ENCODE measurements at places on chromosomes 11 and 22.
A peak's percentile ranks its signal among the peaks of the same experiment; 100 is the strongest.

- DNase-seq: no peak
Measured at GRCh38 chr11:22582151-22582410, 43.5 kb downstream of the FANCF start.

DNA sequence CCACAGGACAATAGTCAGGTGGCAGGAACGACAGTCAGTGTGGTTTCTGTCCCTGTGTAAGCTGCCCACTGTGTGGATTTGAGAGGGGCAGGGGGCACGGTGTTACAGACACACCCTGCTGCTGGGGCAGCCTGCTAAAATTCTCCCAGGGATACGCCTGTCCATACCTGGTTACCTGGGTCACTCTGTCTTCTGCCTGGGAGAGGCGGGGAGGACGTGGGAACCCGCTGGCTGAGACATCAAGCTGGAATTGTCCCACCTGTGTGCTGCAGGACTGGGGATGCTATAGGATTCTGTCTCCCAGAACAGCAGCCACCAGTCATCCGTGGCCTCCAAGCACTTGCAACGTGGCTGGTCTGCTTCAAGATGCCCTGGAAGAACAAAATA lies 63.8 kb upstream of the LINC01488 start:
- no peak for DNase-seq

DNA sequence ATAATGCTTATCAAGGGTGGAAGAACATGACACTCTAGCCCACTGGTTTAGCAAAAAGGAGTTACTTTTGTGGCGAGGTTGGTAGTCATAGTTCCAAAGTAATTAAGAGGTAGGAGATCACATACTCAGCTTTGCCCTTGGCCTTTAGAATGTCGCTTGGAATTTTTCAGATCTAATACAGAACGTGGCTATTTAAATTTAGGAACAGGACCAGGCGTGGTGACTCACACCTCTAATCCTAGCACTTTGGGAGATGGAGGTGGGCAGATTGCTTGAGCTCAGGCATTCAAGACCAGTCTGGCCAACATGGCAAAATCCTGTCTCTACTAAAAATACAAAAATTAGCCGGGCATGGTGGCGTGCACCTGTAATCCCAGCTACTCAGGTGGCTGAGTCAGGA lies 26.1 kb upstream of the ZNRF3 start:
- DNase-seq: no peak

DNA sequence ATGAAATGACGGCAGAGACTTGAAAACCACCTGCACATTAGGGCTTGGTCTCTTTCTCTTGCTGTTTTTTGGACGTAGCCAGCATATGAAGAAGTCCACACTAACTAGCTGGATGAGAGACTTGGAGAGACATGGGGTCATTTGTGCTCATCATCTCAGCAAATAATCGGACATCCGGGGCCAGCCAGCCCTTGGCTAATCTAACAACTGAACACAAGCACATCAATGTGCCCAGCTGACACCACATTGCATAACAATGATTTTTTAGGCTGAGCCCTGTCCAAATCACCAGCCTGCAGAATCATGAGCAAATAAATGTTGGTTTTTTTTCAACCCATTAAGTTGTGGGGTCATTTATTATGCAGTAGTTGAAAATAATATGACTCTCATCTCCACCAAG lies 460.3 kb upstream of the LARGE1 start:
- no peak for DNase-seq

DNA sequence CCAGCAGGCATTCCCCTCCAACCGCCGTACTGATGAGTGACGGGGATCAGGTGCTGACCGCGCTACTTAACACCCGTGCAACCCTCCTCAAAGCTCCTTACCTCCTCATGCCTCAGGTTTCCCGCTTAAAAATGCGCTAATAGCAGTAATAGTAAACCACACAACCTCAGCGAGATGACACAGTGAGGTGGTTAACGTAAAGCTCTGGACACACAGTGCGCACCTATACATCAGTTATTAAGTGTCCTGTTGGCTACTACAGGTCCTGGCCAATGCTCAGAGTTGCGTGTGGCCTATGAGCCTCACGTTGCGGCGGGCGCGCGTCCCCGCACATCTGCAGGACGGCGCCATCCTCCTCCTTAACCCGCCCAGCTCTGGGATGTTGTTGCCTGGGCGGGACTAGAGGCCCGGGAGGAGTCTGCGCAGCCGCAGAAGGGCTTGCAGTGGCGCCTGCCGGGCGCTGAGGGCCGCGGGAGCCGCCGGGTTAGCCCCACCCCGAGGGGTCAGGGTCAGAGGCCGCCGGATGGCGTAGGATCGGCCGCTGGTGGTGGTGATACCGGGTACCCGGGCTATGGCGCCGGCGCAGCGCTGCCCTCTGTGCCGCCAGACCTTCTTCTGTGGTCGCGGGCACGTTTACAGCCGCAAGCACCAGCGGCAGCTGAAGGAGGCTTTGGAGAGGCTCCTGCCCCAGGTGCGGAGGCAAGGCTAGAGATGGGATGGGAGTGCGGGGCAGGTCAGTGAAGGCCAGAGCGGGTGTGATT lies at the start of gene CENATAC:
CENATAC (plus strand) TSS at position 512 of the 761 bp plus-strand sequence; CDS start at position 572, 60 bp downstream.
- peak; percentile 91 for DNase-seq

- no peak for DNase-seq
Measured at GRCh38 chr11:18844753-18845367, 53.3 kb upstream of the PTPN5 start.

DNA sequence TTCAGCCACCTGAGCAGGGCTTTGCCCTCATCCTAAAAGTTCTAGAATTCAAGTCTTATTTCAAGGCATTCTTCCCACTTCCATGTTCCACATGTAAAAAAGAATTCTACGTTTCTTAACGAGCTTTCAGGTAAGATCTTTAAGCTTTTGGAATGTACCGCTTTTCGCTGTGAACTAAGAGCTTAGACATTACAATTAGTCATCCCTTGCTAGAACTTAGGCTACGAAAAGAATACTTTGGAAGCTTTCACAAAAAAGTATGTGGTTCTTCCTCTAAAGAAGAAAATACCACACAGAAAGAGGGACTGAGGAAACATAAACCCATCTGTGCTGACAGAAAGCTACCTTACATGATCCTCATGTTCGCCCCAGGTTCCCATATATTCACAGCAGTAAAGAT lies 1.9 kb downstream of the NUMA1 start:
- no peak for DNase-seq

DNA sequence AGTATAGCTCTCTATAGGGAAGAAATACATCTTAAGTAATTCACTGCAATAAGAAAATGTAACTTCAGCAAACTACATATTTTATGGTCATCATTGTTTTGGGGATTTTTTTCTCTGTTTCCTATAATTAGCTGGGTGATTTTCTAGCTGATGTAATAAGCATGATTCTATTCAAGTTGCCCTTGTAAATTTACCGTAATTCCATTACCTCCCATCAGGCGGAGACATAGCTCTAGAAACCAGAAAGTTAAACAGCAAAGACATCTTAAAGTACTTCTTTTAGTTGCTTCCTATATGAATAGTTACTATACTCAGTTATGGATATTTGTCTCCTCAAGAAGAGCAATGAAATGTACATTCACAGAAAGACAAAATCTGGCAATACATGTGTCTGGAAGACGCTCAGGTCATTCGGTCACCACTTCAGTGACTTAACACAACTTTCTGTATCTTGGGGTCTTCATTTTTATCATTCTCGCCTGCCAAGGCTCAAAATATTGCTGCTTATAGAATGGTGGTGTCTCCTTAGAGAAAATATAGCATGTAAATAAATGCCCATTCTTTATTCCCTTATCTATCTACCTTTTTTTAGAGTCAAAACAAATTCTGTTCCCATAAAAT lies 239.9 kb upstream of the ZC3H12C start:
- DNase-seq: no peak

GRCh38 chr11:10654811-10655150 lies 38.8 kb downstream of the IRAG1 start:
- DNase-seq: no peak

DNA sequence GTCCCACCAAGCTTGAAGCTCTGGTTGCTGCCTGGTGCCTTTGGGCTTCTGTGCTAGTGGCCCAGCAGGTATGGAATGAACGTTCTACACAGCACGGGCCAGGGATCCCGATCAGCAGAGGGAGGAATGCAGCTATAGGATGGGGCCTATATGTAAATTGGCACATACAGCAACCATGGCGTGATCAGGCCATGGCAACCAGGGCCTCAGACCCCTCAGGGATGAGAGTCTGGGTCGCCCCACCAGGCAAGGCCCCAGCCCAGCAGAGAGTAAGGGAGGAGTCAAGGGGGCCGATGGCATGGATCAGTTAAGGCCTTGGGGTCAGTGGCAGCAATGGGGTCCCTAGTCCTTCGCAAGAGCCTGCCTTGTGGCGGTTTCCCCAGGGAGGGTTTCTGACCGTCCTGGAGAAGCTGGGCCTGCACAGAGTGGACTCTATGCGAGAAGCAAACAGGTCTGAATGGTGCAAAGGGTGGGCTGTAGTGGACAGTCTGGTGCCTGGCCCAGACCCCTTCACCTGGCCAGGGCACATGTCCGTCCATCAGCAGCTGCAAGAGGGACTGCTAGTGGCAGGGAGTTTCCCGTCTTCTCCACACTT lies 98.6 kb downstream of the RPS6KA4 start:
- no peak for DNase-seq

GRCh38 chr11:112784323-112785073 lies 176.7 kb upstream of the NCAM1 start:
- no peak for DNase-seq

DNA sequence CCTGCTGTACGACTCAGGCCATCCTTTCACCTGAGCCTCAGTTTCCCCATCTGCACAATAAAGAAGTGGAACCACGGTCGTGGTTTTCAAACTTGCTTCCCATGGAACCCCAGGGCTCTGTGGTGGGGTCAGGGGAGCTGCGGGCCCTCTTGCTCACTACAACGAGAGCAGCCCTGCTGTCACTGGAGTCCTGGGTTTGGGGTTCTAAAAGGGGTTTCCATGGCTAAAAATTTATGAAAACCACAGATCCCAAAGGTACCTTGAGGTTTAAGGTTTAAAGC lies 45.4 kb upstream of the CARS1 start:
- no peak for DNase-seq

DNA sequence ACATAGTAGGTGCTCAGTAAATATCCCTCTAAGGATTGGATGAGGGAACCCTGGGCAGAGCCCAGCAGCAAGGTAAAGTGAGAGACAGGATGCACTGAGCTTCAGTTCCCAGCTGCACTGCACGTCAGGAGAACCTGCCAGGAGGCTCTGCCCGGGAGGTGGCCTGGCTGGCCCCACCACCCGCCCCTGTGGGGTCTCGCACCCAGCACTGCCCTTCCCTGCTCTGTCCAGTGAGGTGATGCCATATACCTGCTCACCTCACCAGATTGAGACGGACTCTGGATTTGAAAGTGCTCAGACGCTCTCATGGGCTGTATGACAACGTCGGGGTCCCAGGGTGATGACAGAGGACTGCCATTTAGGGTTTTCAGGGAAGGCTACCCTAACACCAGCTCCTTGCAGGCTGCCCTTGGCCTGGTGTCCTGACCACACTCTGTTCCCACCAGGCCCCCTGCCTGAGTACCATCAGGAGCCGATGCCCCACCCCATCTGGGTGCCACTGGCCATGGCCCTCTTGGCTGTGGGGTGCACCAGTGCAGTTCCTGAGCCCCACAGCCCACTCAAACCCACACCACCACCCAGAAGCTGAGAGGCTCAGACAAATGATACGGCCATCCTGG lies 61.7 kb upstream of the FGF3 start:
- DNase-seq: no peak

- DNase-seq: no peak
Measured at GRCh38 chr11:11988099-11988651, 20.3 kb downstream of the DKK3 start.

DNA sequence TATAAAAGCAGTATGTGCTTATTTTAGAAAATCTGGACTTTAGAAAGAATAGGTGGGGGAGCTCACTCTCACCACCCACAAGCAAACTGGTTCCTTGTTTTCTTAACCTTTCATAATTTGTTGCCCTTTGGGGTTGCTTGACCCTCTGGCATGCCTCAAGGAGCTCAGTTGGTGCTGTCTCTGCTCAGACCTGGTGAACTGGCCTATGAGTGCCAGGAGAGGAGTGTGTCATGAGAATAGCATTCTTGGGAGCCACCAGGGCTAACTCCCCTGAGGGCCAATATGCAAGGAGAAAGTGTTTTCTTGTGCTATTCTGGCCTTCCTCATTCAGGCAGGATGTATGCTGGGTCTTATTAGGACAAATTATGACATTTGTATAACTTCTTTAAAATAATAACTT lies 21.0 kb upstream of the AMOTL1 start:
- DNase-seq: no peak

GRCh38 chr11:82675838-82676237 lies 57.8 kb downstream of the FAM181B start:
- DNase-seq: no peak

- no peak for DNase-seq
Measured at GRCh38 chr11:109586789-109587188, 164.8 kb downstream of the C11orf87 start.

DNA sequence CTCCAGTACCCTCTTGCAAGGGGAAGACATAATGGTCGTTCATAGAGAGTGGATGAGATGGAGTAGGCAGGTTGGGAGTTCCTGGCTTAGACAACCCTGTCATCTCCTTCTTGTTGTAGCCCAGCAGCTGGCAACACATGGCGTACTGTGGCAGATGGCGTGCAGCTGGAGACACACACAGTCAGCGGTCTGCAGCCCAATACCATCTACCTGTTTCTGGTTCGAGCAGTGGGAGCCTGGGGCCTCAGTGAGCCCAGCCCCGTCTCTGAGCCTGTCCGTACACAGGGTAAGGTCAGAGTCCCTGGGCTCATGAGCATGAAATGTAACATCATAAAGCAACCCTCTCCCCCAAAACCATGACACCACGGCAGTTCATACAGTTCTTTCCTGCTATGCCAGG lies 8.7 kb downstream of the ROBO3 start:
- no peak for DNase-seq

- no peak for DNase-seq
Measured at GRCh38 chr22:50074551-50075530, 10.4 kb downstream of the MLC1 start.

DNA sequence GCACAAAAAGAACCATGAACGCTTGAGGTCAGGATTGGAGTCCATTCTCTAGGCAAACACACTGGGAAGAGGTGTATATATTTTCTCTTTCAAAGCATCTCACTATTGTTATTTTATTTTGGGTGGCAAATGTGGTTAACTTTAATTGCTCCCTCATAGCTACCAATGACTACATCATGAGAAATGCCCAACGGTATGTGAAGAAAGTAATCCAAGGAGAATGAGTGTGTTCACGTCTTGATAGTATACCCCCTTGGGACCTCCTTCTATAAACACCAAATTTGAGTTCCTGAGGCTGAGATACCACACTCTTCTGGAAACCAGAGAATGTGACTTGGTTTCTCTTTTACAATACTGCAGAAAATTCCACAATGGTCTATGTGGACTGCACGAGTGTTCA lies 15.8 kb downstream of the OR8D1 start:
- DNase-seq: no peak

- no peak for DNase-seq
Measured at GRCh38 chr11:76810151-76810853, 27.1 kb downstream of the TSKU start.

GRCh38 chr11:118924591-118925585 lies 838 bp downstream of the BCL9L start:
- DNase-seq: no peak

Data from stimulated activated CD8-positive, alpha-beta memory T cell treated with anti-CD3 and anti-CD28 coated beads, Interleukin-12 subunit alpha, Interleukin-12 subunit beta, amount 100 ng/mL, for 4 hours (primary cell).